ENCODE measurements at places on chromosomes 12 and 14.

- no peak for DNase-seq
These were observed 727.6 kb downstream of the DIO2 start for GRCh38 chr14:79483477-79484388.

DNA sequence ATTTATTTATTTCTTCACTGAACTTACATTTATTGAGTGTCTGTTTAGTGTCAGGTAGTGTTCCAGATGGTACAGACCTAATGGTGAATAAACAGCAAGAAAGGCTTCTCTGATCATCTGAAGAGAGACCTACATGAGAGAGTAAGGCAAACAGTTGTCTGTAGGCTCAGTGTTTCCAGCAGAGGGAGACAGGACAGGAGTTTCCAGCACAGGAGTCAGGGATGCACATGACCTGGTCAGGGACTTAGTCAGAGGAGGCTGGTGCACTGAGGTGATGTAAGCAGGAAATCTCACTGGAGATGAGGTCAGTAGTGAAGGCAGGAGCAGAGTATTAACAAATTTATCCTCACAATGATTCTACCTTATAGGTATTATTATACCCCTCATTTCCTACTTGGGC lies 233.2 kb downstream of the MDGA2 start:
- DNase-seq, result no peak

- no peak for DNase-seq
These were observed 195.9 kb upstream of the PARP11 start for GRCh38 chr12:4068981-4069669.

- DNase-seq, result no peak
These were observed 412.5 kb downstream of the ZFP36L1 start for GRCh38 chr14:68380329-68380741.

GRCh38 chr14:35367056-35367372 lies 37.5 kb downstream of the NFKBIA start:
- no peak for DNase-seq

GRCh38 chr12:45354399-45354798 lies 138.5 kb downstream of the ANO6 start:
- DNase-seq, result no peak

DNA sequence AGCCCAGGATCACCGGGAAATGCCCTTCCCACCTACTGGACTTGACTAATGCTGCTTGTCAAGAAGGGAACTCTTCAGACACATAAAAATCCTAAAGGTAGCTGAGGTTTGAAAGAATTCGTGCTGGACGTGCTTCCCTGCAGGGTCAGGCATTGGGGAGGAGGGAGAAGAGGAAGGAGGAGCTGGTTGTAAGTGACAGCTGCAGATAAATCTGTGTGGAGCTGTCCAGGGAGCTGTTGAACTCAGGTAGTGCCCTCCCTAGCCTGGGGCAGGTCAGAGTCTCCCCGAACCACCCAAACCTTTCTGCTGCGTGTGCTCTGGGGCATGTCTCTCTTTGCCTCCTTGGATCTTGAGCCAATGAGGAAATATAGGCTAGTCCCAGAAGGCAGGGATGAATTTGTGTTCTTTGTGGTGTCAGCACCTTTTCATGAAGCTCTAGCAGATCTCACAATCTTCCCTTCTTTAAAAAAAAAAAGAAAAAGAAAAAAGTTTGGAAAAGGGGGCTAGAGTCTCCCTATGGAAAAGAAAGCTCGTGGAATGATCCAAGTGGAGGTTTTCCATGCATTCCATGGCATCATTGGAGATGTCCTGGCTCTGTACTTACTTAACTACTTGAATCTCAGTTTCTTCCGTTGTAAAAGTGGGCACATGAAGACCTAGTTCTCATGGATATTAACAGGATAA lies 23.6 kb upstream of the FOS start:
- no peak for DNase-seq

DNA sequence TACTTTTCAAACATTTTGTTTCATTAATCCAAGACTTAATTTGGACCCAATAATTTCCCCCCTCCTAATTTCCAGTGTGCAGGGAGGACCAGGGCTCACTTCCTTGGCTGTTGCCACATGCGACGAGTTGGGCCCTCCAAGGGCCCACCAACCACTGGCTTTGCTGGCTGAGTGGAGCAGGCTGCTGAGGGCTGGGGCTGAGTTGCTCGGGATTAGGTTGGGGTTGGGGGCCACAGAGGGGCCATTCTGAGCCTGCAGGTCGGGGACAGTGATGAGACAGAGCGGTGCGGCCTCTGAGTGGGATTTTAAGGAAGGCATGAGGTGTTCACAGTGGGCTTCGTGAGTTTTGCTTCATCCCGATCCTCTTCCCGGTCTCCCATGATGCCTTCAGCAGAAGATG lies 6.1 kb upstream of the TRAF3 start:
- DNase-seq, result no peak

DNA sequence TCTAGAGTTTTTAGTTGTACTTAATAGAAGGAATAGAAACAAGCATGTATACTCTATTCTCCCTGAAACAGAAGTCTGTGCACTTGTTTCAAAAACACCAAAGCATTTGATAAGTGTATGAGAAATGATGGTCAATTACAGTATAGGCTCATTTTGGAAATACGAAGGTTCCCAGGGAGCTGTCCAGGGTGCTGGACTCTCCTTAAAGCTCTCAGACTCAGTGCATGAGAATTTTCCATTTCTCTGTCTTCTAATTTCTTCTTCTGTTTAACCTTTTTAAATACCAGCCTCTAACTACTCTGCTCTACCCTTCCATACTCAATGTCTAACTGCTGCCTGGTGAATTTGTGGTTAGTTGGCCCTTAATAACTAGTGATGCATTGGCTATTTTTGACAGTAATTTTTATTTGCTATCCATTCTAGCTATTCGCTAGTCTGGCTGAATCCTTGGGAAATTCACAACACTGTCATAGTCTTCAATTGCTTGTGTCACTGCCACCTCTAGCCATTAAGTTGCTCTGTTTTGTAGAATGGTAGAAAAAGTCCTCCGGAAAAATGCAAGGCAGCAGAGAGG lies 229.2 kb downstream of the NRXN3 start:
- no peak for DNase-seq

GRCh38 chr14:52000696-52001095 lies 11.3 kb downstream of the RTRAF start:
- DNase-seq, result no peak

GRCh38 chr14:95840094-95840700 lies 36.4 kb upstream of the TUNAR start:
- DNase-seq, result no peak

GRCh38 chr14:71883094-71883493 lies 49.1 kb upstream of the RGS6 start:
- DNase-seq, result no peak

GRCh38 chr12:3116106-3116844 lies 39.1 kb downstream of the TSPAN9 start:
- DNase-seq, result no peak

GRCh38 chr14:103354141-103354540 lies 20.1 kb downstream of the EIF5 start:
- no peak for DNase-seq

GRCh38 chr12:120925740-120926563 lies 21.8 kb upstream of the SPPL3 start:
- no peak for DNase-seq

GRCh38 chr14:53187921-53188463 lies 34.9 kb upstream of the DDHD1 start:
- no peak for DNase-seq

Data from Panc1 (cell line).